Kasumi-1 (cell line): ENCODE measurements at places on chromosomes 1 and 21.

DNA sequence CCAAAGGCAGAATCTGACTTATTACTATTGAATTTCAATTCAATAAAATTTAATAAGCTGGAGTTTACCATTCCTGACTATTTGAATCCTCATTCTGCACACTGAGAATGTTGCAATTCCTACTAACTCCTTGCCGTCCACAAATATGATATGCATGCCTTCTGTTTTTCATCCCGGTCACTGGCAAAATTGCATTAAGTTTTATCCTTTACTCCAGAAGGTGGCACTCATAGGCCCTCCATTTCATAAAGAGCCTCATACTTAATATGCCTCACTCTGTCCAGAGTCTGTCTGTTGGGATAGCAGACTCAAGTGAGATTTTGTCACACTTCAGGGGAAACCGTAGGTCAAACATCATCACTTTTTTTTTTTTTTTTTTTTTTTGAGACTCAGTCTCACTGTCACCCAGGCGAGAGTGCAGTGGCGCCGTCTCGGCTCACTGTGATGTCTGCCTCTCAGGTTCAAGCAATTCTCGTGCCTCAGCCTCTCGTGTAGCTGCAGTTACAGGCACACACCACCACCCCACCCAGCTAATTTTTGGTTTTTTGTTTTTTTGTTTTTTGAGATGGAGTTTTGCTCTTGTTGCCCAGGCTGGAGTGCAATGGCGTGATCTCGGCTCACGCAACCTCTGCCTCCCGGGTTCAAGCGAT, 27.3 kb downstream of the F11R start:
- DNase-seq: peak; percentile 56

- DNase-seq: peak; percentile 72
Observed at GRCh38 chr1:38834221-38834782, 25.3 kb downstream of the RRAGC start.

- DNase-seq: no peak
Observed at GRCh38 chr1:170241266-170241851, 95.6 kb downstream of the NTMT2 start.

GRCh38 chr1:98217601-98218000, 296.8 kb upstream of the DPYD start:
- no peak for DNase-seq

DNA sequence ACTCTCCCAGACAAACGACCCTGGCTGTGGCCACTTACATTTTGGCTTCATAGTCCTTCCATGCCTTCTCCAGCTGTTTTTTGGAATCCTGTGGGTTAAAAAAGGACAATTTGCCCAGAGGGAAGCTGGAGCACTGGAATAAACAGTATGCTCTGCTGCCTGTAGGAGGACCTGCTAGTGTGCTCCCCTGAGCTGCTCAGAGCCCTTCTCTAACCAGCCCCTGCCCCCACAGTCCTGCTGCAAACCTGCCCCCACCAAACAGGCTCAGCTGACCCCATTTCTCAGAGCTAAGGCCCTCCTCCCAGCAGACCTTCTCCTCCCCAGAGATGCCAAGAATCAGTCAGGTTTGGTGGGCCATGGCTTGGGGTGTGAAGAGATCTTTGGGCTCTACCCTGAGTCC, 26.9 kb upstream of the TCEA3 start:
- no peak for DNase-seq

GRCh38 chr1:223355699-223356098, 8.3 kb downstream of the SUSD4 start:
- no peak for DNase-seq

DNA sequence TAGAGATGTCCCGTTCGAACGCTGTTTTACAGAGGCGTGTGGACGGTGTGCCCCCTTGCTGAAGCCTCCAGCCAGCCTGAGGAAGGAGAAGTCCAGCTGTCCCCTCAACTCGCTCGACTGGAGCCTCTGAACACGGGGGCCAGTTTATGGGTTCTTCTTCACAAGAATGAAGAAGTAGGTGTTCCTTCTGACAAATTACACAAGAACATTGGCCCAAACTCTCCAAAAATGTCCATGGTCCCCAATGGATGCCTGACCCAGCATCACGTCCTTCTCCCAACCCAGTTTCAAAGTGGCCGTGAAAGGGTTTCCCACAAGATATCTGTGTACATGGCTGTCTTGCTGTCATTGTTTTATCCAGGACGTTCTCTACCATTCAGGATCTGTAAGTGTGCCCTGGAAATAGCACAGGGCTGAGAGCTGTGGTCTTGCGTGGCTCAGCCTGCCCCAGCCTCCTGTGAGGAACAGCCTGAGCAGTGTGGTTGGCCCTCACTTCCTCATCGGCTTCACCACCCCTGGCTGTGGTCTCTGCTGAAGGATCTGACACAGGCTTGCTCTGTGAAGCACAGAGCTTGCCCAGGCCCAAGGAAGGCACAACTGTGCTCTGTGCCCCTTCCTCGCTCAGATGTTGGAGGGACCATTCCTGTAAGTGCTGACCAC, 1.0 kb upstream of the S100B start:
- peak; percentile 89 for DNase-seq

GRCh38 chr1:171985639-171986038, 144.3 kb downstream of the DNM3 start:
- DNase-seq: peak; percentile 43

DNA sequence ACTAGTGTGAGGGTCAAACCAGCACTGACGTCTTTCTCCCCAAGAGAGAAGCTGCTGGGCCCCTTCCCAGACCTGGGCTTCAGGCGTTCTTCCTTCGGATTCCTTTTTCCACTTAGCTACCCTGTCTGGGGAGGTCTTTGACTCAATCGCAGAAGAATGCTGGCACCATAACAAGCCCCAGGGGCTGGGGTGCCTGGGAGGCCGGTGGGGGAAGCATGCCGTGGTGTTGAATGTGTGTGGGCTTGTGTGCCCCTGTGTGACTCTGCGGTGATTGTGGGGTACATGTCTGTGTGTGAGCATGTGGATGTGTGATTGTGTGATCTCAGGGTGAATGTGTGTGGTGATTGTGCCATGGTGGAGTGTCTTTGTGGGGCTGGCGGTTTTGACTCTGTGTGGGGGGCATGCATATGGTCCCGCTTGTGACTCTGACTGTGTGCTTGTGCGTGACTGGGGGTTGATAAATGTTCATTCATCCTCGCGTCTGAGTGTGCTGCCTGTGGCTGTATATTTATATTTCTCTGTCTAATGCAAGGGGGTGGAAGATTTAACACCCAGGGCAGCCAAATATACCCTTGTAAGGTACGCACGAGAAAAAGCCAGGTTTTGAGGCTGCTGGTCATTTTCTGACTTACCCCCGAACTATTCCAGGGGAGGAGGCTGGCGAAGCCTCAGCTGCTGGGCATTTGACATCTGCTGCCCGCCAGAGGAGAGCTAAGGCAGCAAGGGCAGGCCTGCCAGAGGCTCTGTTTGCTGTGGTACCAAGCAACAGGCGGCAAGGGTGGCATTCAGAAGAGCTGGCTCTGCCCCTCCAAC, 1.1 kb upstream of the SYNC start:
- no peak for DNase-seq

DNA sequence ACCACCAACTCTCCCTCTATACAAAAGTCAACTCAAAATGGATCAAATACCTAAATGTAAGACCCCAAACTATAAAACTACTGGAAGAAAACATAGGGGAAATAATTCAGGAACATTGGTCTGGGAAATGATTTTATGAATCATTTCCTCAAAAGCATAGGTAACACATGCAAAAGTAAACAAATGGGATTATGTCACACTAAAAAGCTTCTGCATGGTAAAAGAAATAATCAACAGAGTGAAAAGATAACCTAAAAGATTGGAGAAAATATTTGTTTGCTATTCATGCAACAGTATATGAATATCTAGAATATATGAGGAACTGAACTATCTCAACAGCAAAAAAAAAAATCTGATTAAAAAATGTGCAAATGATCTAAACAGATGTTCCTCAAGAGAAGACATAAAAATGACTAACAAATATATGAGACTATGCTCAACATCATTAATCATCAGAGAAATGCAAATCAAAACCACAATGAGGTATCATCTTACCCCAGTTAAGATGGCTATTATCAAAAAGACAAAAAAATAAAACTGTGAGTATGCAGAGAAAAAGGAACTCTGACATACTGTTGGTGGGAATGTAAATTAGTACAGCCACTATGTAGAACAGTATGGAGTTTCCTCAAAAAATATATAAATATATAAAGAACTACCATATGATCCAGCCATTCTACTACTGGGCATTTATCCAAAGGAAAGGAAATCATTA, 47.8 kb downstream of the VCAM1 start:
- DNase-seq: no peak

DNA sequence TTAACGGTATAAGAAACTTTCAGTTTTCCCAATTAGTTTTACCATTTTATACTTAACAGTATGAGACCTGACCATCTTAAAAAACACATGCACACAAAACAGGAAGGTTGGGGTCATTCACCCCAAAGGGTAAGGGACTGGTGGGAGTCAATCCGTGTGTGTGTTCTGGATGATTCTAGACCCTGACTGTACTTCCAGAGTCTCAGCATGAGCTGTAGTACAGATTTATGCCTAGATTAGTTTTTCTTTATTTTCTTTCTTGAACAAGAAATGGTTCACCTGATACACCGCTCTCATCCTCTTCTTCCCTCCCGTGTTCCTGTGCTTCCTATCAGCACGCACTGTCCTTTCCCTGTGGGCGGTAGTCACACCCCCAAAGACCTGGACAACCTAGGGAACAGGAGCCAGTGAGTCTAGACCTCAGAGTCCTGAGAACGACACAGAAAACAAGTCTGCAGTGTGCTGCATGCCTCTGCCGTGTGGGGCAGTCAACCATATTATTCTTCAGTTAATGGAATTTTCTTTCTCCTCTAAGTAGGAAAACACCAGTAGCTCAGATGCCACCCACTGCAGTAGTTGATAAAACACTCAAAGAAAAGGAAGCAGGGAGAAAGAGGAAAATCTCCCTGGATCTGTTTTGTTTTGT, 38.9 kb upstream of the MRPS6 start:
- no peak for DNase-seq

GRCh38 chr1:221366495-221367110, 375.3 kb downstream of the DUSP10 start:
- no peak for DNase-seq

DNA sequence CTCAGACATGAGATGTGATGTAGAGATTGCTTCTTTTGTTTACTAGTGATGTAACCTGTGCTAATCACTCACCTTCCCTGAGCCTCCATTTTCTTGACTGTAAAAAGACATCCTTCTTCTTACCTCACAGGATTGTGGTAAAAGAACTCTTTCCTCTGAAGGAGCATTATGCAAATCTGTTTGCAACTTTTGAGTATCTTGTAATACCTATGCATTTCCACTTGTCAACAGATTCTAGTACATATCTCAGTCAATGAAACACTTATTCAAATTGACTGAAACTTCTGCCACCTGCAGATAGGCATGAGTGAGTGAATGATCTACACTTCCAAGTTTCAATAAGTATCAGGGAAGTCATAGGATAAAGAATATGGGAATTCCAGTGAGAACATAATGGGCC, 174.7 kb downstream of the HHIPL2 start:
- DNase-seq: no peak
